ENCODE measurements at places on chromosomes 3 and 15.

- DNase-seq = no peak
Observed at GRCh38 chr3:195612075-195612800, 28.5 kb upstream of the APOD start.

DNA sequence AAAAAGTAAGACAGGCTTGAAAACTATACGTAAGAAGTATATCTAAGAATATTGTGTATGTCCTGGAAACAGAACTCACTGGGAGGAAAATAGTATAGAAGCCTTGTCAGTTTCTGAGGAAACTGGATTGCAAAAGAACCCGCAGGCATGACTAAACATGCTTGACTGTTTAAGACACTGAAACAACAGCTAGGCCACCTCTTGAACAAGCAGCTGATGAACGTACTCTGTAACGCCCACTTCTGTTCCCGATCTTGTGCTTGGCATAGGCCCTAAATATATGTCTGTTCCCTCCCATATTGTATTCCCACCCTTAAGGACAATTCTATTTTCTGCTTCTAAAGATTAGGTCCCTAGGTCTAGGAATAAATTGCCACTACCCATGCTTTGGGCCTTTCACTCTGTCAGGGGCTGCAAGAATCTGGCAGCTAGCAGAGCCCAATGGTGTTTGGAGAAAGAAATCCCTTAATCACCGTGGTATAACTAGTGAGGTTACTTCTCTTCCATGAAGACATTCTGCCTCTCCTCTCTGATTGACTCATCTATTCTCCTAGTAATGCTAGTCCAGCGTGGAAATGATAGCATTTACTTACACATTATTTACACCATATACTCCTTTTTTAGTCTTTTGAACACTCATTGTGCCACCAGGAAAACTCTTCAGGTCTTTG is 46.2 kb downstream of the CD200 start:
- no peak for DNase-seq

DNA sequence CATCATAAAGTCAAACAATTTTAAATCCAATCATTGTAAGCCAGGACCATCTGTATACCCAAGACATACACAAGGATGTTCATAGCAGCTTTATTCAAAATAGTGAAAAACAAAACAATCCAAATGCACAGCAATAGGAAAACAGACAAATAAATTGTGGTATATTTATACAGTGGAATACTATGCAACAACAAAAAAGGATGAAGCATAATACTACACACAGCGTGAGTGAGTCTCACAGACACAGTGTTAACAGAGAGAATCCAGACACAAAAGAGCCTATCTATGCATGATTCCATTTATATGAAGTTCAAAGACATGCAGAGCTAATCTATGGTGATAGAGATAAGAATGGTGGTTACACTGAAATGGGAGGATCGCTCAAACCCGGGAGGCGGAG is 5.6 kb upstream of the MUC20 start:
- no peak for DNase-seq

DNA sequence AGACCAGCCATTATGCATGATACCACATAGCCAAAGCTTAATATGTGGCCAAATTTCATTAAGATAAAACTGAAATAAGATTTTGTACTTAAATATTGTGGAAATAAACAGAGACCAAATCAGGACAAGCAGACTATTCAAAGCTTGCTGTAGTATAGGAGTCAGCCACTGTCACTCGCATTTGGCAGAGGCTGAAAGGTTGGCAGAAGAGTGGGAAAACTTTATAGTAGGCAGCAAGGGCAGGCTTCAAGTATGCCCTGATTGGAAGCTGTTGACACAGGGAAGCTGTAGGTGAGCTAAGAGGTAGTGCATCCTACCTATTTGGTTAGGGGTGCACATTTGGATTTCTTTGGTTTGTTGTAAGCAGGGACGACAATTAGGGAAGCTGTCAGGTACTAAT is 202.5 kb upstream of the PDZRN3 start:
- no peak for DNase-seq

- no peak for DNase-seq
Observed at GRCh38 chr15:73955326-73955725, 29.1 kb downstream of the LOXL1 start.

- DNase-seq = no peak
Observed at GRCh38 chr3:133479895-133480669, 80.2 kb downstream of the BFSP2 start.

- DNase-seq = no peak
Observed at GRCh38 chr15:84821501-84822021, 4.4 kb downstream of the ALPK3 start.

GRCh38 chr15:41849861-41850260 is 11.2 kb downstream of the PLA2G4B start:
- DNase-seq = no peak

Data from activated T-helper 1 cell treated with anti-CD3 and anti-CD28 coated beads, Interleukin-2, amount 50 U/mL, for 16 hours (primary cell).